CD4-positive, alpha-beta T cell treated with Interleukin-6 for 4 hours (primary cell): ENCODE measurements at places on chromosomes 11 and 22.

GRCh38 chr11:95599959-95600586, 189.5 kb downstream of the FAM76B start:
- peak; percentile 13 for DNase-seq

DNA sequence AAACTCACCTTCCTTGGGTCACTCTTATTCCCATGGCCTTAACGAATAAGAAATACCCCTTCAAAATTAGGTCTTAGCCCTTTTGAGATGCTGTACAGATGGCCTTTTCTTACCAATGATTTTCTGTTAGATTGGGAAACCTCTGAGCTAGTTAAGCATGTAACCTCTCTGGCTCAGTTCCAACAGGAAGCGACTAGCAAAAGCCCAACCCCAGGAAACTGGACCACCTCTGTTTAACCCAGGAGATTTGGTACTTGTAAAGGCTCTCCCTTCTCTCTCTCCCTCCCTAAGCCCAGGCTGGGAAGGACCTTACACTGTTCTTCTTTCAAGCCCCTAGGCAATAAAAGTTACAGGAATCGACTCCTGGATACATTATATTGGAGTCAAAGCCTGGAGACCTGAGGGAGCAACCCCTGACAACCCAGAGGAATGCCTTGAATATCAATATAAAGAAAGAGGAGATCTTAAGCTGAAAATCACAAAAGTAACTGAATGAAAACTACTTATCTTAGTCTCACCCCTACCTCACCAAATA, 11.7 kb downstream of the APIP start:
- DNase-seq, result no peak

DNA sequence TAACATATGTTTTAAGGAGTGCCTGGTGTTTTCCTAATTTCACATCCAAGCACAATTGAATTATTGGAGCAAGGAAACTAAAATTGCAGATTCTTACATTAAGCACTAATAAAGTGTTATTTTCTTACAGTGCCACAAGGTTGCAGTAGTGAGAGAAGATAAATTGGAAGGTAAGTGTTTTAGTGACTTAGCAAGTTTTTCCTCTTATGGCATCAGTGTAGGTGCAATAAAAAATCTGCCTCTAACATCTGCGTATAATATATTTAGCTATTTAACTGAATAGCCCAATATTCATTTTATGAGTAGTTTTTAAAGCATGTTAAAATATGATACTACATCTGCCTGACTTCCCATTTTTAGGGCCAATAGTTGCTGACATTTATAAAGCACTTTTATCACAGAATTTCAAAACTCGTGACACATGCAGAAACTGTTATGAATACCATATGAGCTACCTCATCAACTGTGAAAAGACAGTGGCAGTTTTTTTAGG, 19.0 kb downstream of the POLD3 start:
- DNase-seq, result no peak

GRCh38 chr11:118227865-118228785, 3.3 kb upstream of the JAML start:
- peak; percentile 42 for DNase-seq

- no peak for DNase-seq
These were observed 195.0 kb downstream of the MAML2 start for GRCh38 chr11:96147906-96148486.

DNA sequence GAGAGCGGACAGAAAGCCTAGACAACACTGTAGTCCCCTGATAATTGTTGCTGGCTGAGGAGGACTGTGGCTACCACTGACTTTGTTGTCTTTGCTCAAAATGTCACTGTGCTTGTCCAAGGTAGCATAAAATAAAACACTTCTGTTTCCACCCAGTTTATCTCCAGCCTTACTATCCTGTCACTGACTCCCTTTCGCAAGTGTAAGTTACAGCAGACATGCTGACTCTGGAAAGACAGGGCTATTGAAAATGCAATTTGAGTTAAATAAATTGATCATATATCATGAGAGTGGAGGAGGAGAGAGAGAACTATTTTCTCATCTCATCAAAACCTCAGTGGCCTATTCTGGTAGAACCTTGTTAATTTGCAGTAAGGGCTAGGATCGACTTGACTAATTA, 138.0 kb upstream of the KIRREL3 start:
- no peak for DNase-seq

DNA sequence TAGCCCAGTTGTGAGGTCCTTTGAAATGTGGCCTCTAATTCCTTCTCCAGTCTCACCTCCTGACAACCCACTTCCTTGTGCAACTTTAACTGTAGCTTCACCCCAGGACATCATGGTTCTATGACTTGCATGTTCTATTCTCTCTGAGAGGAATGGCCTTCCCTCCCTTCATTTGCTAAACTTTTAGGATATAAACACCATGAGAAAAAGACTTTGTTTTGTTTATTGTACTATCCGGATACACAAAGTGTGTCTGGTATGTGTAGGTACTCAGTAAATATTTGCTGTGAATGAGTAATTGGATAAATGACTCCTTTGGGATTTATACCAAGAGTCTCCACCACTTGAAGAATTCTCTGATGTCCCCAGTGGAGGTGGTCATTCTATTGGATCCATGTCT, 547.6 kb downstream of the INSC start:
- no peak for DNase-seq

DNA sequence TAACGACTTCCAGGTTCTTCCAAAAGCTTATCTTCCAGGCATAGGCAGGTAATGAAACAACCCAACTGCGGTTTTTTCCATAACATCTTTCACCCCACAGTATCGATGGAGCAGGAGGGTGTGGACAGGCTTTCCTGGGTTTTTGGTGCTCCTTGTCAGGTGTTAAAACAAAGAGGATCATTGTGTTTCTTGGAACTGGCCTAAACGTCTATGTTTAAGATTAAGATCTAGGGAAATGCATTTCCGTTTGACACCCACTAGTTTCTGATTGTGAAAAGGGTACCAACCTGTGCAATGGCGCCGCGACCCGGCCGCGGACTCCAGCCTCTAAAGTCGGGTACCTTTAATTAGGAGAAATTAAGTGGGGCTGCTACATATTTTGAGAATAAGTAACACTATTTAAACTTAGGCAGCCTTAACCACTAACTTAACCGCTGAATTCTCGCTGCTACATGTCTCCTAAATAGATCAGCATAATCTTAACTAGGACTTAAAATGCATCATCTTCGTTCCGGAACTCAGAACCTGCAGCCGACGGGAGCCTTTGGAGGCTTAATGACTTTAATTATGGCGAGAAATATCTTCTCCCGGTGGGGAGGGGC, 31.5 kb downstream of the C22orf31 start:
- peak; percentile 3 for DNase-seq

DNA sequence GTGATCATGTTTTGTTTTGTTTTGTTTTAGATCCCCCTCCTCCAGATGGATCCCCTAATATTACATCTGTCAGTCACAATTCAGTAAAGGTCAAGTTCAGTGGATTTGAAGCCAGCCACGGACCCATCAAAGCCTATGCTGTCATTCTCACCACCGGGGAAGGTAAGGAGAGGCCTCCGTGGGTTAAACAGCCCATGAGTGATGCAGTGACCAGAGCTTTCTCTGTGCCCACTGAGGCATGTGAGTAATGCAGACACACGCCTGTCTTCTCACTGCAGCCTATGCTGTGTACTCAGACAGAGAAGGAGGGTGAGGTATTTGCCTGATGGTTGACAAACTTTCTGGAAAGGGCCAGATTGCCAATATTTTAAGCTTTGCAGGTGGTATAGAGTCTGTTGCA, 73.7 kb upstream of the OR4B1 start:
- no peak for DNase-seq

GRCh38 chr11:60338053-60338452, 11.0 kb downstream of the MS4A6E start:
- DNase-seq, result no peak

GRCh38 chr22:30408388-30409102, 11.7 kb downstream of the SEC14L2 start:
- DNase-seq, result no peak

GRCh38 chr11:29153078-29153477, 863.8 kb downstream of the KCNA4 start:
- no peak for DNase-seq

- no peak for DNase-seq
These were observed 106.2 kb upstream of the CHORDC1 start for GRCh38 chr11:90329043-90329442.

GRCh38 chr22:19527861-19528417, 3.7 kb upstream of the CLDN5 start:
- no peak for DNase-seq

- no peak for DNase-seq
These were observed 86.5 kb upstream of the SHANK2 start for GRCh38 chr11:71338801-71339395.

- no peak for DNase-seq
These were observed 34.9 kb upstream of the ACER3 start for GRCh38 chr11:76825726-76826396.

DNA sequence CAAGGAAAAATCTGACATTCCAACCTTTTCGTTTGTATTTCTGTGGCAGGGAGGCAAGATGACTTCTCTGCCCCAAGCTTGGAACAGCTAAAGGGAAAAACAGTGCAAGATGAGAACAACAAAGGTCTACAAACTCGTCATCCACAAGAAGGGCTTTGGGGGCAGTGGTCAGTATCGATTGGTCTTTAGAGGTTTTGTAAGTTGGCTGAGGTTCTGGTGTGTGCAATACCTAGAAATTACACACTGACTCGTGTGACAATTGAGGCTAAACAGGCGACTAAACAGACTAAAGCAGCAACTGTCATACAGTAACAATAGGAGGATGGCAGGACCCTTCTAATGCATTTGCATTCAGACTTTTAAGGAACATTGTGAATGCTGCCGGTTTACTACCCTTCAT, 994 bp downstream of the DEPDC5 start:
- no peak for DNase-seq

DNA sequence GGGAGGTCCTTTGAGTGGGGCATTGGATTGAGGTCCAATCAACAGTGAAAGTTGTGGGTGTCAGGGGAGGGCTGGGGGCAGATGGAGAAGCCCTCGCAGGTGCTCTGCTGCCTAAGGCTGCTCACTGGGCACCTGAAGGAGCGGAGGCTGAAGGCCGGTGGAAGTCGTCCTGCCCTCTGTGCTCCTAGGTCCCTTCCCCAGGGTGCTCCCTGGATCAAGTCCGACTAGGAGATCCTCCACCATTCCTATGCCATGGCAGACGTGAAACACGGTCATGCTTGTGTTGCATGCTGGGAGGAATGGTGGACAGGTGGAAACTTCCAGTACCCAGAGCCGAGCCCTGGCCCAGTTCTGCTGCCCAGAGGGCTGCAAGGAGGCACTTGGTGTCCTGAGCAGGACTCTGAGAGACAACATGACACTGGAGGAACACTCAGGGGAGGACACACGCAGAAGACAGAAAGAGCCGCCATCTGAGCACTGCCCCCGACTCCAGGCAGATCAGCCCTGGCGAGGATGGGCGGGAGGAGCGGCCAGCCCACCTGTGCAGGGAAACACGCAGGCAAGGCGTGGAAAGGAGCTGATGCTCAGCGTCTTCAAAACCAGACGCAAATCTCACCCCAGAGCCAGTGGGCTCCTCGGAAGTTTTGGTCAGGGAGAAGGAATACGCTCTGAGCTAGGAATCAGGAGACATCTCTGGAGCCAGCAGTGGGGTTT, 786.8 kb downstream of the BRD1 start:
- no peak for DNase-seq
